ENCODE measurements at places on chromosomes 4 and X. TPM values are rescaled to one million over a fixed set of nuclear protein-coding genes. Genes with fewer than 3 reads are reported as not detected.

- no peak for DNase-seq
Observed at GRCh38 chrX:10083809-10084208, 73.0 kb upstream of the CLCN4 start.

DNA sequence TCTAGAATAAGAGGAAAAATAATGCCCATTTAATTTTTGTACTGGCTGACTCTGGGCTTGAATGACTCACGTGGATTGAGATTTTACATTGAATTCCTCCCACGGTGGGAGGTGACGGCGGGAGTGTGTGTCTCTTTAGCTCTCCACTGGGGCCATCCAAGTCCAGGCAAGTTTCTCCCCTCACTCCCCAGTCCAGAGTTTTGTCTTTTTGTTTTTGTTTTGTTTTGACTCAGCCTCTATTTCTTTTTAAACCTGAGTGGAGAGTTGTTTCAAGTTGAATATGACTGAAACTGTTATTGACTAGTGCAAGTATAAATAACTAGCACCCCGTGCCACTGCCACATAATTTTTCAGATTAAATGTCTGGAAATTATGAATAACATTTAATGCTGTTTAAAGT, 13.6 kb downstream of the CHST7 start:
- DNase-seq = no peak

- no peak for DNase-seq
Observed at GRCh38 chrX:10591363-10592335, 28.7 kb downstream of the MID1 start.

- no peak for DNase-seq
Observed at GRCh38 chr4:77342170-77342810, 185.3 kb downstream of the CCNG2 start.

GRCh38 chr4:1975880-1976279, 32.9 kb downstream of the NELFA start:
- no peak for DNase-seq

GRCh38 chr4:184104419-184105101, 113.1 kb downstream of the ENPP6 start:
- no peak for DNase-seq

DNA sequence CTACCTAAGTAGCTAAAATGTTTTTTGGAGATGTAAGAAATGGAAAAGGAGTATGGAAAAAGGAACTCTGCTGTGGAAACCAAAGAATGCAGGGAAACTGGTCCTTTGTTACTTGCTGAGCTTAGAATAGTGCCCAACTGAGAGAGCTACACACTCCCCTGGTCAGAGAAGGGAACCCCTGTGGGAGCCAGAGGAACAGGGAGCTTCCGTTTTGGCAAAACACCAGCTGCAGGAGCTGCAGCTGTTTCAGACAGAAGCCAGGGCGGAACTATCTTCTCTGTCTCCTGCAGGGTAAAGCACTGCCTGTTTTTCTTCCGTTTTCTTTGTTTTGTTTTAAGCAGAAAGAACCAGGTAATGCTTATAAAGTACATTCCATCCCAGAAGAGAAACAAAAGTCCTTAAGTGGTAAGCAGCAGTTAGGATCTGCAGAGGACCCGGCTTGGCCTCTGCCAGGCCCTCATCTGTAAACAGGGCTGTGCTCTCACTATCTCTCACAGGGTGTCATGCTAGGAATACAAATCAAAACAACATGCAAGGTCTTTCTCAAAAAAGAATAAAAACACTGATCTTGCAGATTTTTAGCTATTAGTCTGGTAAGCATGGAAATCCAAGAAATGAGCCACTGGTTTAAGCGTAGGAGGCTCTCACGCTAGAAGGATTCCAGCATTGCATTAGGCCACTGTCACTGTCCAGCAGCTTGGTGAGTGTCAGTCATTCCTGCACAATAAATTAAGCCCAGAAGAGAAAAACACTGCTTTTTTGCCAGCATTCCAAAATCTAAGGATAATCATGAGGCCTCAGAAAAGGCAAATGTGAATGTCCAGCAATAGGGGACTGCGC, 76.1 kb downstream of the CHST7 start:
- DNase-seq = no peak

GRCh38 chr4:3299976-3300671, 7.3 kb downstream of the RGS12 start:
- DNase-seq = no peak

GRCh38 chr4:166363198-166363597, 490.2 kb downstream of the TLL1 start:
- DNase-seq = no peak

DNA sequence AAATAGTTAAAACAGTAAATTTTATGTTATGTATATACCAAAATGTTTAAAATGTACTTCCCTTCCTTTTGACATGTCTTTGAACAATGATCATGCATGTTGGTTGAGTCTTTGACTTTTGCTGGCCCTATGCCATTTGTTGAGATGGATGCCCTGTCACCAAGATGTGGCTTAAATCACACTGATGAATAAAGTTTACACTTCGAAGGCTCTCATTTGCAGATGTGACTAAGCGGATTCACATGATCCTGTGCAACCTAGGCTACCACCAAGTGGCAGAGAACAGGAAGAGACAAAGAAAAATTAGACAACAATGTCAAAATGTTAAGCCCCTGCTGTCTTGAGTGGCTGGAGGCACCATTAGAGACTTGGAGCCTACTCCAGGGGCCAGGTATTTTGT, 139.9 kb downstream of the RAB28 start:
- no peak for DNase-seq

DNA sequence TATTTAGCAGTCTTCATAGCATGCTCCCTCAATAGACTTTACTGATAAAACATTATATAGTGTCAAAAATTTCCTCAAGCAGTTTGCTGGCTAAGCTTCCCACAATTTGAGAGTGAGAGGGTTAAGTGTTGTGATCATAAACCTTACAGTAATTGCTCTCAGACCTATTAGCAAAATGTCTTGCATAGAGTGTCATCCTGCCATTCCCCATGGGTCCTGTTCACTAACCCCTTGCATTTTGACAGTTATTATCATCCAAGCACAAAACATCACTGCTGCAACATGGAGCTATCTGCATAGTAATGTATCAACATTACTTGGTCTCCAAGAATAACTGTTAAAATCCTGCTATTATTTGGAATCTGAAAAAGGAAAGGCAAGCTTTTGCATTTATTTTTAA, 196.1 kb upstream of the GK2 start:
- no peak for DNase-seq

DNA sequence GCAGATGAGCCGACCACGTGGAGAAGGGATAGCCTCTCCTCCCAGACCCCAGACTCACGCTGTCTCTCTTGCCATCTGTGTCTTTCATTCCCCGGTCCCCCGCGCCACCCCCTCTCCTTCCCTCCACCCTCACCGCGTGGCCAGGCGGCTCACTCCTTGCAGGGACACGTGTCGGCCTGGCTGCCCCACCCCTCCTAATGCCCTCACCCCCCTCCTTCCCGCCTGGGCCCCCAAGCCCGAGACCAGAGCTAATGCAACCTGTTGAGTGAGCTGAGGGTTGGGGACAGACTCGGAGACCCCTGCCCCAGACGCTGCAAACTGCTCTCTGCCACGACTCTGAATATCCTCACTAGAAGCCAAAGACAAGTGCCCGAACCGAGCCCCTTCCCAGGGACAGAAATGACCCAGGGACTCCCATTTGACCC, 1.8 kb downstream of the SLC38A5 start:
- DNase-seq = no peak

DNA sequence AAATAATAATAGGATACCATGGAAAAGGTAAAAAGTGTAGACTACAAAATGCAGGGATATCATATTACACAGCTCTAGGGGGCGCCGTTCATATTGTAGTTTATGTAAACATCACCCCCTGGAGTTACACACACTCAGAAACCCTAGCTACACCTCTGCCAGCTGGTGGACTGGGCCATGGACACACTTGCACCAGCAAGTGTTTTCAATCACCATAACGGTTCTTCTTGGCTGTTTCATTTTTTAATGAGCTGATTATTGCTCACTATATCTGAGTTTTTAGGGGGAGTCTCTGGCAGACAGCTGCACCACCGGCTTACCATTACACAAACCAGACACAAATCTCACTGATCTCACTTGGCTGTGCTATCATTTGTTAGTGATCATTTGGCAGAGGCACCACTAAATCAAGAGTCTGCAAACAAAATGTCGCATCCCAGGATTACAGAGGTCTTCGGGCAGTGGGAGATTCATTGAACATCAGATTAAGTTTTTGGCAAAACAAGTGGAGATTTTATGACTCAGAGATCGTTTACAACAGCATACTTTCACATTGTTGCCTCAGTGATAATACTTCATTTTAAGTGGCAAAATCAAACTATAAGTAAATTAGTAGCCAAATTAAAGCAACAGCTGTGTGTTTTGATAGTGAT, 185.7 kb downstream of the UNC5C start:
- DNase-seq = no peak

- DNase-seq = no peak
Observed at GRCh38 chrX:17154001-17154400, 207.5 kb downstream of the REPS2 start.

GRCh38 chr4:97952763-97953162, 190.5 kb downstream of the STPG2 start:
- no peak for DNase-seq

DNA sequence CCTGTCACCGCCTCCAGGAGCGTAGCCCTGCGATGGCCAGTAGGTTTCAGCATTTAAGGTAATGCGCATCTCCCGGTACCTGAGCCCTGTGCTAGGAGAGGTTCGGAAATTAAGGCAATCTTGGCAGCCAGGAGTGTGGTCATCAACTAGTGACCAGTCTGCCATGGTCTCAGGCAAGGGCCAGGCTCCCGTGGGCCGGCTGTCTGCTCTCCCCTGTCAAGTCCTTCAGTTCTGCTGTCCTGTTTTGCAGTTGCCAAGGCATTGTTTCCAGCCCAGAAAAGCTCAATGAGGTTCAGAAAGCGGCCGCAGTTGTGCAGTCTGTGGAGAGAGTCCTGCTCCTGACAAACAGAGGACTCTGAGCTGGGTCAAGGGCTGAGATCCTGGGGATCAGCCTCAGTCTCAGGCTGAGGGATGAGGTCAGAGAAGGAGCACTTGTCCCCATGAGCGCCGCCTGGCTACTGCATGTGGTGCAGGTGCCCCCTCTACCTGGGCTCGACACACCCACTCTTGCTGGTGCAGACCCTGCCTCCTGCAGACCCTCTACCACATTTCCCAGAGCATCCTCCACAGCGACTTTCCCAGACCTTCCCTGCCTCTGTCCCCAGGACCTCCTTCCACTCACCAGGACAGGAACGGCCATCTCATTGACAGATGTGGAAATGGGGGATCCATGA, 53.4 kb upstream of the PSAPL1 start:
- DNase-seq = no peak

- no peak for DNase-seq
Observed at GRCh38 chrX:152445926-152446325, 5.2 kb downstream of the GABRA3 start.

DNA sequence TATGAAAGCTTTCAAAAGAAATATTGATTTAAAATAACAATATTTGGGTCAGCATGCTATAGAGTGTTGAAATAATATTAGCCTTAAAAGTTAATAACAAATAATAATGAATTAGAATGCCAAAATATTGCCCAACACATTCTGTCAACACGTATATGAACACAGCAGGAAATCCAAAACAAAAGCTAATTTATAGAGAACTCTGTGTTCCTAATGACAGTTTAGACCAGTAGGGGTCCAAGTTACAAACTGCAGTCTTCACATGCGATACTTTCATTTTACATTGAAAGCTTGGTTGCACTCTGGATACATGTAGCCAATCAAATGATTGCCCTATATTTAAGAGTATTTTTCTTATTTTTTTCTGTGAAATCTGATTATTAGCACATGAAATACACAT, 274.4 kb downstream of the DCTD start:
- DNase-seq = no peak

NHSL2 gene
- polyA plus RNA-seq = 7.4 TPM

SPINK2 gene
- not detected for polyA plus RNA-seq

PRSS12 gene
- polyA plus RNA-seq = 6.0 TPM

ADH7 gene
- polyA plus RNA-seq = not detected

RPA4 gene
- polyA plus RNA-seq = not detected

RNF212 gene
- polyA plus RNA-seq = 13.2 TPM

GPRIN3 gene
- 6.1 TPM for polyA plus RNA-seq

TCP11X2 gene
- 2.1 TPM for polyA plus RNA-seq

UCP1 gene
- 0.22 TPM for polyA plus RNA-seq

Data from left renal cortex interstitium (tissue), 4 donors.